ENCODE measurements at places on chromosomes 5 and 9. TPM values are rescaled to one million over a fixed set of nuclear protein-coding genes. Genes with fewer than 3 reads are reported as not detected.

DNA sequence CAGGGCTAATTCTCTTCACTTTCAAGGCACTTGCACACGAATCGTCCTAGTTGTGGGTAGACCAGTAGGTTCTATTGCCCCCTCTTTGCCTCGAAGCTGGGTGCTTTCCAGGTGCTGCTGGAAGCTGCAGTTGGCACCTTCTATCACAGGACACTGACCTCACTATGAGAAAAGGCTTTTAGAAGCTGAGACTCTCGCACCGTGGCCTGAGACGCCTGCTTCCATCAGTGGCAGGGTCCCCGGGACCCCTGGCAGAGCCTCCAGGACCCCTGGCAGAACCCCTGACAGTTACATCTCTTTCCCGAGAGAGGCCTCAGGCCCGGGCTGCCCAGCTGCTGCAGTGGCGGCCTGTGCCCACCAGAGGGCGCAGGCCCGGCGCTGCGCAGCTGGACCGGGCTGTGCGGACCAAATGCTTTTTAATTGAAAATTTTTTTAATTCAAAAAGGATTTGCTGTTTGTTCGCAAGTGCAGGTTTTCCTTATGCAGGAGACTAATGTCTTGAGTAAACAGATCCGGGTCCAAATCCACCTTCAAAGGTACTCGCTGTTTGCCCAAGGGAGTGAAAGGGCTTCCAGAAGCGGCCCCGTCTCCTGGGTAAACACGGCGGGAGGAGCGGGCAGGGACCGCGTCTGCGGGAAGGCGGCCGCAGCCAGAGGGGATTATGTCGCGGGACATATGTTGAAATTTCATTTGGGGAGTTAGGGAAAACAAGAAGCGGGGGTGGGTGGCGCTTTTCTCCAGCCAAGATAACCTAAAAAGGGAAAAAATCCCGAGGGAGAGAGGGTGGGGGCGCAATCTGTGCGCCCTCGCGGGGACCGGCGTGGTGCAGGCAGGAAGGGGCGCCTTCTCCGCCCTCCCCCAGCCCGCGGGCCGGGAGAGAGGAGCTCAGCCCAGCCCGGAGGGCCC lies 114.5 kb upstream of the LMX1B start:
- no peak for DNase-seq

DNA sequence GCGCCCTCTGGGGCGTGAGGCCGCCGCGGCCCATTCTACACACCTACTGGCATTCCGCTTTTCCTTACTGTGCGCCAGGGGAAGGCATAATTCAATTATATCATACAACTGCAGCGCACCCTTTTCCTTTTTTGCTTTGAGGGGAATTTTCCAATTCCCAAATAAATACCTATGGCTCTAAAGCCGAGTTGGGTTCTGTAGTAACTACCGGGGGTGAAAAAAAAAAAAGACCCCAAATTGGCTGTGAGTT lies 34.1 kb upstream of the NFIB start:
- no peak for DNase-seq

DNA sequence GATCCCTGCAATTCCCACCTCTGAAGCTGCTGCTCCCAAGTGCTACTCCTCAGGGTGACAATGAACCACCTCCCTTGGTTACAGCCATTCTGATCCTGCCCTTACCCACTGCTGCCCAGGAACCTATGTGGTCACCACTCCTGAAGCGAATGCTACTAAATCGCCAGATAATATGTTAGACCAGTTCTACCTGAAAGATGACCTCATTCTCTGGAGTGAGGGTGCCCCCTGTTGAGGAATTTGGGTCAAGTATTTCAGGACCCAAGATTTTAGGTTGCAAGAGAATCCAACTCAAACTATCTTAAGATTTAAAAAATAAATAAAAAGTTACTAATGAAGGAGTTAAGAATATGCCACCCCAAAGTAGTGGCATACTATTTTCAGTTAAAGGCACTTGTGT lies 5.8 kb upstream of the SNAPC3 start:
- peak; percentile 58 for DNase-seq

GRCh38 chr9:27365707-27366376 lies 68.9 kb upstream of the EQTN start:
- DNase-seq: no peak

DNA sequence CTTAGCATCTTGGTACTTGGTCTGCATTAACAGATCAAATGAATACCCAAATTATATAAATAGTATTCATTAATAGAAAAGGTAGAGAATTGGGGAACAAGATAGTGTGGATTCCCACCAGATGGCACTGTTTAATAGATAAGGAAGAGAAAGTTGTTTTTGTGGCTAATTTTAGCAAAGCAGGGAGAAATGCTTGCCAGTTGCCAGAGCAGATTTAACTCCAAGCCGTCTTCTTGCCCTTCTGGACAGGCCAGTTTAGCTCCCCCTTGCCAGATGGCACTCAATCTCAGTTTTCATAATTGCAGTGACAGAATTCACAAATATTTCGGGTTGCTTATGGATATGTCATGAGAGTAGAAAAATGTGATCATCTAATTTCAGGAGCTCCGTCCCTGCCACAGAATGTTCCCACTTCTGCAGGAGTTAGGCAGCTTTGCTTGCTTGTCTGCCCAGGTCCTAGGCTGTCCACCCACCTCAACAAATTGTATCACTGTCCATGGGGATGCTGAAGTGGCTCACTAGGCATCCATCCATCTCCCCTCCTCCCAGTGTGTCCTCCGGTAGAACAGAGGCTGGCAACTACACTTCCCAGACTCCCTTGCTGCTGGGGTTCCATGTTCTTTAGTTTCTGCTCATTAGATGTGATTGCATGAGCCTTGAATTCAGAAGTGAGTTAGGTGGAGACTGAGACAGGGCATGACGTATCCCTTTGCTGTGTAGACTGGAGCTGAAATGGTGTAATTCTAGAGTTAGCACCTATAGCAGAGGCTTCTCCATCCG lies 11.8 kb upstream of the HEXB start:
- DNase-seq: no peak

DNA sequence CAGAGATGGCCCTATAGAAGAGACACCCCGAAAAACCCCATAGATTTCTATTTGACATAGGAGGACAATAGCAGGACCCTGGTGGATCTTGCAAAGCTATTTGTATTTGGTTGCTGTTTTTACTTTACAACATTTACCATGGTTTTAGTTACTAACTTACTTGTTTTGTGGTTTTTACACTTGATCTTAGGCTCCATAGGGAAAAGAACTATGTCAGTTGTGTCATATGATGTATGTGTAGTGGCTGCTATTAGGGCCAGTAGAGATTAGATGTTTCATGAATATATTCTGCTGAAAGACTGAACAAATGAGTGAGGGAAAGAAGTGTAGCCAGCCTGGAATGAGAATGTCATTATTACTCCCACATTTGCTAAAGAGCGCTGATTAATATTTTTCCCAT lies 388.1 kb downstream of the SEMA5A start:
- DNase-seq: no peak

DNA sequence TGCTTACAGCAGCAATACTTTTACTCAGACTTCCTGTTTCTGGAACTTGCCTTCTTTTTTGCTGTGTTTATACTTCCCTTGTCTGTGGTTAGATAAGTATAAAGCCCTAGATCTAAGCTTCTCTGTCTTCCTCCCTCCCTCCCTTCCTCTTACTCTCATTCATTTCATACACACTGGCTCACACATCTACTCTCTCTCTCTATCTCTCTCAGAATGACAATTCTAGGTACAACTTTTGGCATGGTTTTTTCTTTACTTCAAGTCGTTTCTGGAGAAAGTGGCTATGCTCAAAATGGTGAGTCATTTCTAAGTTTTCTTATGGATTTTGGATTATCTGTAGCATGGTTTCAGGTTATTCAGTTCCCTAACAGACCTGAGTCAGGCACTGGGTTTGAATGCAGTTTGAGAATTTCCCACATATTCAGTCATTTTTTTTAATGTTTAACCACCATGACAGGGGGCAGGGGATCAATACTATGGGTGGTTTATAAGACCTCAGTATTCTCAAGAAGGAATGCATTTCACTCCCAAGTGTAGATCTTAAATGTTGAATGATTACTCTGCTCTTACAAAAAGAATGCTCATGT lies at the start of gene IL7R:
TSS of gene IL7R (plus strand) at position 127 of the 587 bp plus-strand sequence. CDS start at position 214, 87 bp downstream.
- no peak for DNase-seq

- DNase-seq: no peak
Measured at GRCh38 chr5:9374025-9374424, 171.8 kb downstream of the SEMA5A start.

- DNase-seq: no peak
Measured at GRCh38 chr9:99197124-99197630, 24.6 kb downstream of the ALG2 start.

- no peak for DNase-seq
Measured at GRCh38 chr9:38394416-38394815, 1.9 kb downstream of the ALDH1B1 start.

The MARCOL gene
- total RNA-seq: not detected

GRCh38 chr5:150112201-150113046 lies 26.1 kb upstream of the CSF1R start:
- peak; percentile 49 for DNase-seq

GRCh38 chr9:134214386-134214765 lies 50.0 kb upstream of the RNU6ATAC start:
- no peak for DNase-seq

The ABO gene
- total RNA-seq: 16.3 TPM

DNA sequence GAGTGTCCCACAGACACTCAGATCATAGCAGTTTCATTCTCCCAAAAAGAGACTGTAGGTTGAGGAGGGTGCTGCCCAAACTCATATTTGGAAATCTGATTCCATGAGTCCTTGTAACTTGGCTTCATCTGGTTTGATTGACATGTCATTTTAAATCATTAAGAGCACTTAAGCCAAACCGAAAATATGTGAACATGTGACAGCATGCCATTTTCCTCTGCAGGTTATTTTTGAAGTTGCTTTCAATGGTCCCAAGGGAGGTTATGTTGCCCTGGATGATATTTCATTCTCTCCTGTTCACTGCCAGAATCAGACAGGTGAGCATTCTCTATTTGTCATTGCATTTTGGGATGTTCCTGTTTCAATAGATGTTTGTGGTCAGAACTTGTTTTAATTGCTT lies 87.6 kb downstream of the MAMDC2 start:
- no peak for DNase-seq

The CAPSL gene
- total RNA-seq: not detected

The CAMK2A gene
- total RNA-seq: 5.0 TPM

DNA sequence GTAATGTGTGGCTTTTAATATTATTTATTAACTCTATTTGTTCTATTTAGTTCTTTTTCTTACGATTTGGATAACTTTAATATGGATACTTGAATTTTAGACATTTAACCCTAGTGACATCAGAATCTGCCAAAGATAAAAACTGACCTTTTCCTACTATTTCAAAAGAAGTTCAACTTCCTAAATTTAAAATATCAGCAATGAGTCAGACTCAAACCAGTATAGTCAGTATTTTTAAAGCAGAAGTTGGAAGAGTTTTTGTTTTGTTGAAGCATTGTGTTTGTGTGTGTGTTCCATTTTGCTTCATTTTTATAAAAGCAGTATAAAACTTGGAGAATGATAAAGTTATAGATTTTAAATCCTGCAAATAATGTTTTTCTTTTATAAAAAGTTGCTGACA lies 251.8 kb upstream of the RASA1 start:
- no peak for DNase-seq

GRCh38 chr5:111779260-111779921 lies 22.4 kb upstream of the NREP start:
- no peak for DNase-seq
